ENCODE measurements at places on chromosomes 11 and 22.
A peak's percentile ranks its signal among the peaks of the same experiment; 100 is the strongest.

DNA sequence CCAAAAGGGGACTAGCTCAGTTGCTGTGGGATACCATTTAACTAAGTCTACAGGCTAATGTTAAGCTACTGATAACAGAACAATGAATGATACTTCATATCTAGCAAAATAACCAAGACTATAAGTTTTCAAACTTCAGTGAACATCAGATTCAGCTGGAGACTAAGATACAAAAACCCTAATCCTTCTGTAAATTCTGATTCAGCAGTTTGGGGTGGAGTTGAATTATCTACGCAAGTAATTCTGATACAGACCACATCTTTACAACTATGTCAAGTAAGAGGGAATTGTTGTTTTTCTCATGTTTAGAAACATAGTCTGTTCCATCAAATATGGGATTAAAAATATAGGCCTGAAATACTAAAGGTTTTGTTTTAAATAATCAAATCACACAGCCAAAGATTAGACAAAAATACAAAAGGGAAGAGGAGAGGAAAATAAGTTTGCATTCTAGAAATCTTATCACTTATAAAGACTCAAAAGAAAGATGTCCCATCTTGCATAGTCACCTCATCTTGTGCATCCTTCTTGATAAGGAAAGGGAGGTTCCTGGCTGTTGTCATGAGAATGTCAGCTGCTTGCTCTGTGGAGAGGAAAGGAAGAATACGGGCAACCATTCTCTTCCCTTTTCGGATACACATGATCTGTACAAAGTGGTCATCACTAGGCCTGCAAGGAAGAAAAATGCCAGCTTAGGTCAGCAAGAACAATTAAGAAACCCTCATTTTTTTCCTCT is 21.4 kb downstream of the PATL1 start:
- DNase-seq: no peak

GRCh38 chr22:45512363-45512762 is 9.7 kb downstream of the FBLN1 start:
- DNase-seq: no peak

GRCh38 chr11:14112721-14113120 is 150.2 kb downstream of the SPON1 start:
- DNase-seq: no peak

DNA sequence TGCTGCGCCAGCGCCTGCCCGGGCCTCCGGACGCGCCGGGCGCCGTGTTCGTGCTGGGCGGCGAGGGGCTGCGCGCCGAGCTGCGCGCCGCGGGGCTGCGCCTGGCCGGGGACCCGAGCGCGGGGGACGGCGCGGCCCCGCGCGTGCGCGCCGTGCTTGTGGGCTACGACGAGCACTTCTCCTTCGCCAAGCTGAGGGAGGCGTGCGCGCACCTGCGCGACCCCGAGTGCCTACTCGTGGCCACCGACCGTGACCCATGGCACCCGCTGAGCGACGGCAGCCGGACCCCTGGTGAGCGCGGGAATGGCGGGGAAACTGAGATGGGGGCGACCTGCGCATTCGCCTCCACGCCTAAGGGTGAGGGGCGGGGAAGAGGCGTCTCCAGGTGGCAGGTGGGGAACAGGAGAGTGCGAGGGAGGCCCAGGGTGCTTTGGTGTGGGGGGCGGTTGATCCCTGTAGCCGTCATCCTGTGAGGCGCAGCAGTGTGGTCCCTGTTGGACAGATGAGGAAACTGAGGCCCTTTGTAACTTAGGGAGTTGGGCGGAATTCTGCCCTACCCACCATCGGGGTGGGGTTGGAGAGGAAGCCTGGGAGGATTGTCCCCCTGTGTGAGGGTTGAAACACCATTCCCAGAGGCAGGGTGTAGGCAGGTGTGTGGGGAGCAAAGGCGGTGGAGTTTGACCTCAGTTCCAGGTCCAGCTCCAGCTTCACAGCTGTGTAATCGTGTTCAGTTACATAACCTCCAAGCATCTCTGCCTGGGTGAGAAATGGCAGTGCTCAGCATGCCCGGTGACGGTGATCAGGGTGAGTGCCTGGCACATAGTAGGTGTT is 758 bp downstream of the PDXP start:
- DNase-seq: no peak

DNA sequence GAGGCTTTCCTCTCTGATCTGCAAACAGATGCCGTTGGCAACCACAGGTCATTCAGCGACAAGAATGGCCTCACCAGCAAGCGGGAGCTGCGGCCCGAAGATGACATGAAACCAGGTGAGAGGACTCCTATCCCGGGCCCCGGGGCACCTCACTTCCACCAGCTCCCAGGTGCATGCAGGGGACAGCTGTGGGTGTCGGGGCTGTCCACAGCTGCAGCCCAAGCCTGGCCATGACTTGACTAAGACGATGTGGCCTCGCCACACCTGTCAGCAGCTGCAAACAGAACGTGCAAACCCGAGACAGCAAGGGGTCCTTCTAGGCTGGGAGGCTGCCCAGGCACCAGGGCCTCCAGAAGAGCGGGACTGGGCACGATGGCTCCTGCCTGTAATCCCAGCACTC is 3.6 kb downstream of the GAL start:
- no peak for DNase-seq

GRCh38 chr11:66014804-66015453 is 3.1 kb downstream of the CST6 start:
- DNase-seq: no peak

- DNase-seq: no peak
These were observed at the start of gene DESI1 for GRCh38 chr22:41620589-41621098. Gene DESI1 (minus strand): TSS chr22:41621043. CDS start chr22:41620839, 204 bp downstream.

DNA sequence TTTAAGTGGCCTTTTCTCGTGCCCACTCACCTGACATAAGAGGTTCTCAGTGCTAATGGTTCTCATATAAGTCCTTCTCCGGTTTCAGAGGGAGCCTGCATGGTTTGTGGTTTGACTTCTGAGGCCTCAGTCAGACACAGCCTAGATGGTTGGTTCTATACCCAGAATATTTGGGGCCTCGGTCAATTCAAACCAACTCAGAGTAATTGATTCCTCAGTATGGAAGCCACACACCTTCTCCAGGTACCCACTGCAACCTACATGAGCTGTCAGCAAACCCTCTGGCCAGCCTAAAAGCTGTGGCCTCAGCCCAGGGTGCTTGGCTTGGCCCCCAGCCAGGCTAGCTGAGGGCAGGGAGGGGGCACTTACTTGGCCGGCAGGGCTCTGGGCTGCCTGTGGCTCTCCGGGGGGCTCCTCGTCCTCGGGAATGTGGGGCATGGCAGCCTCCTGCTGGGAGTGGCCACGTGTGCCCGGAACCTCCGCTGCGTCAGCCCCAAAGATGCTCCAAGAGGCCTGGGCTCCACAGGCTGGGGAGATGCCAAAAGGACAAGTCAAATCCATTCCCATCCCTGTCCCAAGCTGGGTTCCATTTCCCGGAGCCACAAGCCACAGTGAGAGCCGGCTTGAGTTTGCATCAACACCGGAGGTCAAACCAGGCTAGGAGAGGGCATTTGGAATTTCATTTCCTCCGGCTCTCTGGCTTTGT is 41.7 kb downstream of the IRAG1 start:
- DNase-seq: no peak

- no peak for DNase-seq
These were observed 198.7 kb upstream of the MTMR2 start for GRCh38 chr11:96122601-96123074.

DNA sequence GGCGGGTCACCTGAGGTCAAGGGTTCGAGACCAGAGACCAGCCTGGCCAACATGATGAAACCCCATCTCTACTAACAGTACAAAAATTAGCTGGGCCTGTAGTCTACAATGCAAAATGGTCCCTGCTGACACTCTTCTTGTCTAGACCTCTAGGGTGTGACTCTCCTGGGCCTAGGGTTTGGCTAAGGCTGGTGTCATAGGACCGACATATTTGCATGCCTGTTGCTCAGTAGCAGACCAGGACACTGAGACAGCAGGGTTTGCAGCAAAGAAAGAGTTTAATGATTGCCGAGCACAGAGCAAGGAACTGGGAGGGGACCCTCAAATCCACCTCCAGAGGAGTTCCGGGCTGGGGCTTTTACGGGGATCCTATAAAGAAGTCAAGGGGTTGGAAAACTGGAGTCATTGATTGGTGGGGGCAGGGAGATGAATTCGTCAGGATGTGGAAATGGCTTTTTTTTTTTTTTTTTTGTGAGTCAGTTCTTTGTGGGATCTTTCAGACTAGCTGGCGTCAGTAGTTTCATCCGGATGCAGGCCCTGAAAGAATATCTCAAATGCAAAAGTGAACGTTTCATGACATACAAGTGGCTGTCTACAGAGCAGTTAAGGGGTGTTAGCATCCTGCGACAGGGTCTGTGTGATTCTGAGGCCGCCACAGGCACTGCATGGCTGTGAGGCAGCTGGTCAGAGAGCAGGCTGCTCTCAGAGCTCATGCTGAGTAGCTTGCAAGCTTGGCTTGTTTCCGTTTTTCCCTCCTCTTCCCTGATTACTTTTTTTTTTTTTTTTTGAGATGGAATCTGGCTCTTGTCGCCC is 27.2 kb upstream of the A4GALT start:
- no peak for DNase-seq

DNA sequence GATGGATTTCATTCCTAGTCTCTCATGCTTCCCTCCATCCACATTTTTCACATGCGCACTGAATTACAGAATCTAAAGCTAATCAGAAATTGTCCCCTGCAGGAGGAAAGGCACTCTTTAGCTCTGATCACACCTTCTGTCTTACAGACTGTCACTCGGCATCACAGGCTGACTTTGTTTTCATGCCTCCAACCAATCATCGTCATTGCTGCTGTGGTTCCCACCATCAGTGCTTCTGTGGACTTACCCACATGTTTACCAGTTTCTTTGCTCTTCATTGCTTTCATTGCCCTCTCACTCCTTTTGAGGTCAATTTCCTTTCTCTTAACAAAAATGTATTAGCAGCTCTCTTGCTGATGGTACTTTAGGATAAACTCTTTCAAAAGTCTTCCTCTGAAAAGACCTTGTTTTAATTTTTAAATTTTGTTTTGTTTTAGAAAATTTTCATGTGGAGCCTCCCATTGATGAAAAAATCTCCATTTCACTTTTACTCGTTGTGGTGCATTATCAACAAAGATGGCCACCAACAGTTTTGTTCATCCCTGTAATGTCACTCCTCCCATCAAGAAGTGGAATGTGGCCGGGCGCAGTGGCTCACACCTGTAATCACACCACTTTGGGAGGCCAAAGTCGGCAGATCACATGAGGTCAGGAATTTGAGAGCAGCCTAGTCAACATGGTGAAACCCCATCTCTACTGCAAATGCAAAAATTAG is 20.2 kb upstream of the TREH start:
- DNase-seq: peak; percentile 31

DNA sequence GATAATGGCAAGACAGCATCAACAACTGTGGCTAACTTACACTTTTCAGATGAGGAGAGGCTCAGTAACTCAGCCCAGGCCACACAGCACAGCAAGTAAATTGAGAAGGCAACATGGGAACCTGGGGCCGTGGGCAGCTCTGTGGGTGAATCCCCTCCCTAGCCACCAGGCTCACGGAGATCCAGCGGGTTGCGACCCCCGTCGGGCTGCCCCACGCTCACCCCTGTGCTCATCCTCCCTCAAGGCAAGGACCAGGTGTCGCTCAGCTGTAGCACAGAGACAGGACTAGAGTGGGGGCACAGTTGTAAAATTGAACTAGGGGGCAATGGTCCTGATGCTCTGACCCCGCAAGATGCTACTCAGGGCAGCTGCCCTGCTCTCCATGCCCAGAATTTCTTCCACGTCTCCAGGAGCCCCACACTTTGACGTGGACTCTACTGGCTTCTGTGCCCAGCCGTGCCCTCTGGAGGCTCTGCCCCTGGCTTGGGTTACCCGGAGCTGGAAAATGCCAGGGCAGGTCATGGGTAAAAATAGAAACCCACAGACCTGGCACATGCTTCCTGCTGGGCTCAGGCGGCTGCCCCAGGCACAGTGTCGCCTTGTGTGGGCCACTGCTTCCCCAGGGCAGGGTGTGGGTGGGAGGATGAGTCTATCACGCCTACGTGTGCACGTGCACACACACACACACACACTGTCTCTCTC is 9.0 kb downstream of the TUBA8 start:
- no peak for DNase-seq

DNA sequence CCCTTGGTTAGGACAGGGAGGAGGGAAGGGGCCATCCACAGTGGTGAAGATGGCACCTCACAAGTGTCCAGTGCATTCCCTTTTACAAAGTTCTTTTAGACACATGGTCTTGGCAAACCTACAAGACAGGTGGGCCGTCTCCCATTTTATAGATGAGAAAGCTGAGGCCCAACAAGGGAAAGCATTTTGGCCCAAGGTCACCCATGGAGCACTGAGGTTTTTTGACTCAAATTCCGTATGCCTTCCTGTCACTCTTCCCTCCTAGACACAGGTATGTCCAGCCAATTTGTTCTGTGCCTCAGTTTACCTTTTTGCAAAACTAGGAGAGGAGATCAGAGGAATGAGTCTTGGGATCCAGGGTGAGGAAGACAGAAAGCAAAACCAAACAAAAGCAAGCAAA is 1.2 kb downstream of the C1QTNF4 start:
- DNase-seq: no peak

- DNase-seq: peak; percentile 53
These were observed at the start of gene MAPK11 for GRCh38 chr22:50269970-50270665. Gene MAPK11 (minus strand): TSS chr22:50270380. CDS start chr22:50270292, 88 bp downstream.

GRCh38 chr22:46679706-46680269 is 58.3 kb downstream of the CERK start:
- DNase-seq: no peak

GRCh38 chr11:73184953-73185671 is 33.0 kb upstream of the P2RY2 start:
- peak; percentile 34 for DNase-seq

DNA sequence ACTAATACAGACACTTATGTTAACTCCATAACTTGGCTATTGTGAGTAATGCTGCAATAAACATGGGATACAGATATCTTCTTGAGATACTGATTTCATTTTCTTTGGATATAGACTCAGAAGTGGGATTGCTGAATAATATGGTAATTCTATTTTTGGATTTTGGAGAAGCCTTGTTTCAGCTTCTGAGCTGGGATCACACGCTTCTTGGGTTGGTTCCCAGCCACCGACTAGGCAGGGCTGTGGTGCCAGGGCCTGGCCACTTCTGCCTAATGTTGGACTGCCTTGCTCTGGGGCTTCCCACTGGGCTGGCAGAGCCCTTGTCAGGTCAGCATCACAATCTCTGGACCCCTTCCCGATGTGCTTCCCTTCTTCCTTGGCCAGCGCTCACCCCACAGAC is 14.0 kb upstream of the MCHR1 start:
- no peak for DNase-seq

- DNase-seq: no peak
These were observed 92.5 kb downstream of the CCDC83 start for GRCh38 chr11:85947431-85948272.

GRCh38 chr11:34634694-34635062 is 13.8 kb downstream of the EHF start:
- no peak for DNase-seq
